GM12892 (cell line): ENCODE measurements at places on chromosomes 1 and 21.

DNA sequence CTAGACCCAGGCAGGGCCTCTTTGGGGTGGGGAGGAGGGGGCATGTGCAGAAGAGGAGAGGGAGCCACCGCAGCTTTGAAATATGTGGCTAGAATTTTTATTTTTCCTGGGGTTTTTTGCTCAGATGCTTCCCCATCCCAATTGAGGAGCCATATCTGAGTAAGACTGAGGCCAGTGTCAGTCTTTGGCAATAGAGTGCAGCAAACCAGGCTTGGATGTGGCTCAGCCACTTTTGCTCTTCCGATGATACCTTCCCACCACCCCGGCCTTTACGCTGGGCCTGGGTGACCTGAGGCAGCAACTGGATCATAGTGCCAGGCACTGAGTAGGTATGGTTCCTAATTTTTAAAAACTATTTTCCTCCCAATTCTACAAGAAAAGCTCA is 36.9 kb downstream of the KIAA1614 start:
- no peak for DNase-seq

DNA sequence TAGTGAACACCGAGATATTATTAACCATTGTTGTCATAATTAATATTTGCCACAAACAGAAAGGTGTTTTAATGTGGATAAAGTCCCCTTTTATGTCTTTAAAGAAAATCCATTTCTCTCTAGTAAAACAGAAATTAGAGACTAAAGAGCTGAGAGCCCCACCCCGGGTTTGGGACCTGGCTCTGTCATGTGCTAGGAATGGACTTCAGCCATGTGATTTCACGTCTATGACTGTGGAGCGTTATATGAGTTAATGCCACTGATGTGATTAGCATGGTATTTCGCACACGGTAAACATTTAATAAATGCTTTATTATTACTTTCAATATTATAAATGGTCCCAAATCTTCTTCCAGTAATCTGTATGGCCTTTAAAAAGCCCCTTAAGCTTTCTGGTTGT is 205.0 kb upstream of the NFIA start:
- no peak for DNase-seq

DNA sequence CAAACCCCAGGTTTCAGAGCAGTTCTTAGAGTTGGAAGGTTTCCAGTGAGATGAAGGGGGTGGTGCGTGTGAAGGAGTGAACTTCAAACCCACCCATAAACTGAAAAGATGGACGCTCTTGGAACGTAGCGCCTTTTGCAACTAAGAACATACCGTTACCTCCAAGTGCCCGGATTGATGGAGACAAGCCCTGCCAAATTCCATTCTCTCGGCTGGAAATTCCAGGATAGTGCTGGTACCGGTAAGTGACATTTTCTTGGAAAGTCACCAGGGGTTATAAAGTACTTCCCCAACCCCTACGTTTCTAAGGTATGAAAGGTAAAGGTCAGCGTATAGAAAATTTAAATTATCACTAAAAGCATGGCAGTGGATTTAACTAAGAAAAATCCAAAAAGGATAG is 91.6 kb upstream of the CLDN14 start:
- DNase-seq: no peak

- no peak for DNase-seq
Observed at GRCh38 chr1:37978541-37978940, 11.3 kb downstream of the SF3A3 start.

DNA sequence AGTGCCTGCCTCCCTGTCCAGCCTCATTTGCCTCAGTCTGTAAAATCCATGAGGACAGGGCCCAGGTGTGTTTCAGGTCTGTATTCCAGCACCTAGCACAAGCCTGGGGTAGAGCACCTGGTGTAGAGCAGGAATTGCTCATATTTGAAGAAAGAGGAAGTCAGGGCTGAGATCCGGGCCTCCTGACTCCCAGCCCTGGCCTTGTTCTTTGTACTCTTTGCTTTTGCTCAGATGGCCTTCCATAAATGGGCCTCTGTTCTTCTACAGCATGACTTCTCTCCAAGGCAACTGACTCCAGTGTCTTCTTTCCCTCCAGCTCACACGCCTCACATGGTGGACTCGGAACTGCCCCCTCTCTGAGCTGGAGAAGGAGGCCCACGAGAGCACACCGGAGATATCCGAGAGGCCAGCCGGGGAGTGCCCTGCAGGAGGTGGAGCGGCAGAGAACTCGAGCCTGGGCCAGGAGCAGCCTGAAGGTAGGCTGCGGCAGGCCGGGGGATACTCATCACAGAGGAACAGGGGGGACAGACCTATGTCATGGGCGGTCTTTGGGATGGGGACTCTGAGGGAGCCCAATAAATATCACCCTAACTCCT is 19.7 kb downstream of the SLC5A9 start:
- DNase-seq: no peak

DNA sequence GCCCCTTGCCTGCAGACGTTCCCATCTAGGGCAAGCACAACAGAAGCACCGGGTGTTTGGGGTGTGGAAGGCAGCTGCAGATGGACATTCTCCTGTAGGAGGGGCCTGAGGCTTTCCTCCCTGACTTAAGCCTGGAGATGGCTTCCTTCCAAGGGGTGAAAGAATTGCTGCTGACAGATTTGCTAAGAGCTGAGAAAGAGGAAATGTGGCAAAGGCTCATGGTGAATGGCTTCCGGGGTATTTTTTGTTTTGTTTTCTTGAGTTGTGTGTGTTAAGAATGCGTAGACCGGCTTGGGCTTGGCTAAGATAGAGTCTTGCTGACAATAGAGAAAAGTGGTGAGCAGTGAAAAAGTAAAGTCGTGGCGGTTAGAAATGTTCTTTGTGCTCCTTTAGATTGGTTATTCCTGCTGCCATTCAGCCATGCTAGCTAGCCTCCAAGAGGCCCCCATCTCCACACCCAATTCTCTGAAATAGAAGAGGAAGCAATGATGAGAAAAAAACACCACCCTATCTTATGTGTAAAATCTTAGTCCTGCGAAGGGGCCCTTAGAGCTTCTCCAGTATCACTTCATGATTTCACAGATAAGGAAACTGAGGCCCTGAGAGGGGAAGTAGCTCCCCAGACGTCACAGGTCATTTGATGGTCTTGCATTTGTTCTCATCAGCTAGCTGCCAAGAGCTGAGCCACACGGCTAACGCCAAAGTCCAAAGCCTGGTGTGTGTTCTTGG is 36.9 kb downstream of the EIF2D start:
- DNase-seq: no peak

- no peak for DNase-seq
Observed at GRCh38 chr21:43304621-43305335, 122.2 kb downstream of the SIK1 start.

- DNase-seq: no peak
Observed at GRCh38 chr21:44290327-44291077, 4.8 kb downstream of the AIRE start.

- no peak for DNase-seq
Observed at GRCh38 chr1:185853739-185854138, 119.5 kb downstream of the HMCN1 start.

DNA sequence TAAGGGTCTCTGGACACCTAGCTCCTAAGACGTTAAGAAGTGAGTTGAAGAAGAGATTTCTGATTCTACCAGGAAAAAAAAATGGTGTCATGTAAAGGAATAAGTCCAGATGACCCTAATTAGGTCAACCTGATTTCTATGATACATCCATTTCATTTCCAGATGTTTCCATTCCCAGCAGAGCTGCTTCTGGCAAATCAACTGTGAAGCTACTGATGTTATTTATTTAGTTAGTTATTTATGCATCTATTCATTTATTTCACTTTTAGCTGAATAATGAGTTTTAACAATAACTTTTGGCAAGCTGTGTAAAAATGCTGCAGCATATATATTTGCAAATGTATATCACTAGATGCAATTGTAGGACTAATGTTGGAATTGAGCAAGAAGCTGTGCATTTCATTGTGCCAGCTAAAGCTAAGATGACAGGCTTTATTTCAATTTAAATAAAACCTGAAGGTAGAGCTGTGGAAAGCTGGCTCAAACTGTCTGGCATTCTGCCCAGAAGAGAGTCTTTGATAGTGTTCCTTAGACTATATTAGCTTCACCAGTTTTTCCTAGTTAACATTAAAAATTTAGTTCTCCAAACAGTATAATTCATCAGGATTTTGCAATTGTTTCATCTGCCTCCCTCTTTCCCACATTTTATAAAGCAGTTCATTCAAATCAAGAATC is 1164.4 kb upstream of the ADGRL4 start:
- no peak for DNase-seq

- no peak for DNase-seq
Observed at GRCh38 chr1:38152351-38153065, 105.9 kb upstream of the POU3F1 start.

DNA sequence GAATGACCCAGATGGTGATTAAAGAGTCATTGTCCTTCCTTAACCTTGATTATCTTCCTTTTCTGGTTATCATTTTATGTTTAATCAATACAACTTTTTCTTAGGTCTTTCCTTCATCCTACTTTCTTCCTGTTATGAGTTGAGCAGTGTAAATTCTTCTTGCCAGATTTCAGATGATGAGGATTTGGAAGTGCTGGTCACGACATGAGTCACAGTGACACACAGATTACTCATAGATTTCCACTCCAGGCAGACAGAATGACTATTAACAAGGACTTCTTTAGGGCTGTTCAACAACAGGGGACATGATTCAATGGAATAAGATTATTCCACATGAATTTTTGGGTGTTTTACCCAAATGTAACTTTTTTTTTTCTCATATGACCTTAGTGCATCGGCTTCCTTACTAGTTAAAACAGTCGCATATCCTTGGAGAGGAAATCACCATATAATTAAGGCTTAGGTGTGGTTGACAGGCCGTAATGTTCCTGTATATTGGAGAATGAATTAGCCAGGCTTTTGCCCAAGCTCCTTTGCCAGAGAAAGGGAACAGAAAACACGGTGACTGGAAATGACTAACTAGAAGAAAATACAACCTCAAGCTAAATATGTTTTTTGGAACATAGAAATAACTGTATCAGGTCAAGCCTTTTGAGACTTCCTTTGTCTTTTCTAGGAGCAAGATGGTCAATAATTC is 44.2 kb downstream of the PRRX1 start:
- DNase-seq: no peak

DNA sequence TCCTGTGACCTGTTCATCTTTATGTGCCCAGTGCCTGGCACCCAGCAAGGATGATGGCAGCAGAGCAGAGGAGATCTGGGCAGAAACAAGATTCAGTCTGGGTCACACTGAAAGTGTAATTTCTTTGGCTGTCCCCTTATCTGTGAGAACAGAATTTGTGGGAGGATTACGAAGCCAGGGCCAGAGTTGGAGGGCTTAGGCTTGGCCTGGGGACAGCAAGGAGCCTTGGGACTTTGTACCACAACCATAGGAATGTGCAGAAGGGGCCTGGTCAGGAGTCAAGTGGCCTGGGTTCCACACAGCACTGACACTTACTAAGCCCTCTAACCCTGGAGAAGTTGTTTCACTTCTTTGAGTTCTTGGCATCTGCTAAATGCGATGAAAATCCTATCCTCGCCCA is 12.8 kb downstream of the PMVK start:
- DNase-seq: no peak
